ENCODE measurements at places on chromosomes 4 and X. TPM values are rescaled to one million over a fixed set of nuclear protein-coding genes. Genes with fewer than 3 reads are reported as not detected.

DNA sequence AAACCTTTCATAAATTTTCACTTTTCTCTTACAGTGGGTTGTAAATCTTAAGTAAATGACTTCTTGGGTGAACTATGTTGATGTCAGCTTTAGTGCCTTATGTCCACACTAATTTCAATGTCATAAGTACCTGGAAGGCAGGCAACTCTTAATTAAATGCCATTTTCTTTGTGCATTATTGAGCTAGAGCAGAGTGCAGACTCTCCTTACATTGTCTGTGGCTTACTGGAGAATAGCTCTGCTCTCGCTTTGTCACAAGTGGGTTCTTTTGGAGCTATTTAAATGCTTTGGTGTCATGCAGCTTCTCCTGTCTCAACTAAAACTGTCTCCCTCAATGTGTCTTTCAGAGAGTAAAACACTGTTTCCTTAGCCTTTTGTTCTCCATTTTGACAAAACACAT lies 411.6 kb downstream of the STIM2 start:
- H3K4me1 ChIP-seq = peaks cover 17% of the 10 kb centered on the region
- H3K36me3 ChIP-seq = no peaks in the 10 kb centered on the region
- DNase-seq = no peak
- H3K27ac ChIP-seq = no peak overlapping the region

- no peaks in the 10 kb centered on the region for H3K27me3 ChIP-seq
- H3K27ac ChIP-seq = no peak overlapping the region
- H3K4me3 ChIP-seq = no peak overlapping the region
- no peak for DNase-seq
- H3K36me3 ChIP-seq = peaks cover 20% of the 10 kb centered on the region
Observed at GRCh38 chr4:2694691-2695090, 61.4 kb downstream of the TNIP2 start.

FMR1NB gene
- total RNA-seq = not detected

GRCh38 chrX:1391707-1392375 lies at the start of gene SLC25A6:
SLC25A6 (minus strand) TSS chrX:1392113; CDS start chrX:1392009, 104 bp downstream.
- peak; percentile 99 for DNase-seq
- H3K27me3 ChIP-seq = no peaks in the 10 kb centered on the region
- peaks cover 16% of the 10 kb centered on the region for H3K4me1 ChIP-seq
- H3K27ac ChIP-seq = peak within 1 kb of the TSS; percentile 100
- peaks cover 40% of the 10 kb centered on the region for H3K36me3 ChIP-seq

GRCh38 chr4:47852136-47852535 lies 14.3 kb upstream of the CORIN start:
- no peak overlapping the region for H3K4me3 ChIP-seq
- no peaks in the 10 kb centered on the region for H3K27me3 ChIP-seq
- H3K4me1 ChIP-seq = no peaks in the 10 kb centered on the region
- H3K36me3 ChIP-seq = peaks cover 13% of the 10 kb centered on the region

DNA sequence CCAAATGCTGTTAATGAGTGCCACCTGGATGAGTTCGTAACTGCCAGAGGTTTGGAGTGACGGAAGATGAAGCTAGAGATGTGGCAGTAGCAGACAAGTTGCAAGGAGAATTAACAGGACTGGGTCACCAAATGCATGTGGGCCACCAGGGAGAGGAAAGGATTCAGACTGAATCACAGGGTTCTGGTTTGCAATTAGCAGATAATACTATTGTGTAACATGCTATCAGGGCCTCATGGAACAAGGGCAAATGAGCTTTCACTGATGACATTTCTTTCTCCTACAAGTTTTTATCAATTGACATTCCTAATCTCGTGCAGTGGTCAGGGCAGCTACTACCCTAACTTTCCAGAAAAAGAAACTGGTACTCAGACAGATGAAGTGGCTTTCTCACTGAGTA lies 21.4 kb downstream of the GAB3 start:
- no peaks in the 10 kb centered on the region for H3K27me3 ChIP-seq
- H3K4me3 ChIP-seq = no peak overlapping the region
- H3K4me1 ChIP-seq = no peaks in the 10 kb centered on the region
- H3K36me3 ChIP-seq = no peaks in the 10 kb centered on the region

DNA sequence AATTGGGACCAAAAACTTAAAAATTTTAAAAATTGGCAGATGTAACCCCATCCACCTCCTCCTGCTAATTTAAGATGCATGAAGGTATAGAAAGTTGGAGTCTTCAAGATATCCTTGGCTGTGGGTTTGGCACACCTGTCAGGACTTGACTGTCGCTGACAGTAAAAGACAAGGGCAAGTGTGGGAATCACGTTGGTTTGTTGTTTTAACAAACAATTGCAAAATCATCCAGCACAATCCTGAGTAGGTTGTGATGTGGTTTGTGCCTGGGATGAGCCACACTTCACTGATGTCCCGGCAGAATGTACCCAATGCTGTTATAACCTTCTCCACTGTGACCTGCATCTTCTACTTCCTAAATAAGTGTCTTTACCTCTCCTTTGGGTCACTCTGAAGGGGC lies 24.0 kb downstream of the HOPX start:
- H3K4me3 ChIP-seq = no peak overlapping the region
- no peak overlapping the region for H3K27ac ChIP-seq
- H3K27me3 ChIP-seq = peaks cover 90% of the 10 kb centered on the region

DNA sequence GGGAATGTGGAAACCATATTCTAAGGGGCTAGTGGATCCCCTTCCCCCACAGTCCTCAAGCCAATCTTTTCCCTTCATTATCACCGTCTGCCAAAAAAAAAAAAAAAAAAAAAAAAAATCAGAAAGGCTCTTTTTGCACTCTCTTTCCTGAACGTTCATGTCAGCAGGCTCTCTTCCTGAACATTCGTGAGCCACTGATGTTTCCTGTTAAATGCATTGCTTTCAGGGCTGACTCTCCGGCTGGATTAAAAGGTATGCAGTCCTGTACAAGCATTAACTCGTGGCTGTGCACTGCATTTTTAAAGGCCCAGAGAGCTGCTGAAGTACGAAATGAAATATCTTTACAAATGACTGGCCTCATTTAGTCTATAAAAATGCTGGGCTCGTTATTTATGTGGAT lies 34.0 kb upstream of the TSPAN5 start:
- H3K4me1 ChIP-seq = no peaks in the 10 kb centered on the region
- no peaks in the 10 kb centered on the region for H3K27me3 ChIP-seq
- DNase-seq = no peak
- no peak overlapping the region for H3K27ac ChIP-seq

GRCh38 chr4:85084371-85085094 lies 118.0 kb upstream of the WDFY3 start:
- no peak overlapping the region for H3K4me3 ChIP-seq
- no peaks in the 10 kb centered on the region for H3K36me3 ChIP-seq
- no peaks in the 10 kb centered on the region for H3K27me3 ChIP-seq
- no peak overlapping the region for H3K27ac ChIP-seq
- DNase-seq = peak; percentile 79
- H3K4me1 ChIP-seq = no peaks in the 10 kb centered on the region

RADX gene
- 2.8 TPM for total RNA-seq

DNA sequence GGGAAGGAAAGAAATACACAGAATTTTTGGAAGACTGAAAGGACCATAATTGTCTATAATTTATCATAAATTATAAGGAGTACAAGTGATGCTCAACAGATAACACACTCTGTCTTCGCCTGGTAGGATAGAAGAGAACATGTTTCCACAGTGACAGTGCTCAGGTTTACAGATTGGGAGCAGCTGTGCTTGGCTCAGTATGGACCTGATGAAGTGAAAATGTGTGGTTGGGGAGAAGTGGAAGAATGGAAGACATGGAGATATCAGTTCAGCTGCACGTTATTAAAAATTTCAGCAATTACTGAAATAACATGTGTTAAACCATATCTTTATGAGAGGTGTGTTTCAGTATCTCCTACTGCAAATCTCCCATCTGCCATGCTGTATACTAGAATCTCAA lies 90.6 kb downstream of the TLL1 start:
- no peaks in the 10 kb centered on the region for H3K4me1 ChIP-seq
- H3K27me3 ChIP-seq = no peaks in the 10 kb centered on the region
- H3K4me3 ChIP-seq = no peak overlapping the region

GRCh38 chr4:13543839-13544605 lies at the start of gene NKX3-2:
NKX3-2 (minus strand) TSS chr4:13544508; CDS start chr4:13544414, 94 bp downstream.
- peaks cover 65% of the 10 kb centered on the region for H3K4me1 ChIP-seq
- DNase-seq = peak; percentile 70
- peak within 1 kb of the TSS; percentile 58 for H3K4me3 ChIP-seq
- no peaks in the 10 kb centered on the region for H3K36me3 ChIP-seq
- peaks cover 98% of the 10 kb centered on the region for H3K27me3 ChIP-seq

DNA sequence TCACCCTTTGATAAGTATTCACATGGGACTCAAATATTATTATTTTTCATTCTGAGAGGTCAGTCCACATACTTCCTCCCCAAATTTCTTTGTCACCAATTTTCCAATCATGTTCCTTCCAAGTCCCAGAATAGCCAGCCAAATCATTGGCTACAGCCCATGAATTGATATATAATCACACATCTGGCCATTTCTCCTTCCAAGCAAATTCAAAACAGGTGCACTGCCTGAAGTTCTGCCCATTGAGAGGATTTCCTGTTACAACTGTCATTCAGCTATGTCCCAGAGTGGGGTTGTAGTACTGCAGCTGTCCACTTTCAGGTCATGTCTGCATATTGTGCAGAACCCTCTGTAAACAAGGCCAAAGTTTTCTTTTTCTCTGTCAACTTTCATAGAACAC lies 347.8 kb downstream of the GRID2 start:
- no peaks in the 10 kb centered on the region for H3K27me3 ChIP-seq
- DNase-seq = no peak
- H3K27ac ChIP-seq = no peak overlapping the region
- no peaks in the 10 kb centered on the region for H3K4me1 ChIP-seq

PTPN13 gene
- total RNA-seq = 49.9 TPM

RBM47 gene
- 139 TPM for total RNA-seq

DNA sequence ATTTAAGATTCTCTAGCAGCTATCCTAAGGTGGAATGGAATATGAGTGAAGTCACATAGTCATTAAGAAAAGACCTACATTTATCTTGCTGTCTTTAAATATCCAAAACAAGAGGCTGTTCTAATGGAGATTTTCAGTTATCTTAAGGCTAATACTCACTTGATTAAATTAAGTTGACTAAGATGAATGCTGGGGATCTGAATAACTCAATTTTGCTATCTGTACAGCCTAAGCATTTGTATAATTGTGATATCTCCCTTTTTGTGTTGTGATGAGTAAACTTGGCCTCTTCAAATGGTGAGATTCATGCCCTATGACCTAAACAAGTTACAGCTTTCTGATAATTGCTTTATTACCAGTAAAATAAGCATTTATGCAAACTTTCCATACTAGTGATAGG lies 13.6 kb upstream of the GUCY1A1 start:
- no peaks in the 10 kb centered on the region for H3K36me3 ChIP-seq
- H3K4me1 ChIP-seq = peaks cover 4% of the 10 kb centered on the region
- no peak overlapping the region for H3K4me3 ChIP-seq
- H3K27ac ChIP-seq = no peak overlapping the region

All from GM23338 (cell line).